ENCODE measurements at places on chromosomes 1 and 21.
A peak's percentile ranks its signal among the peaks of the same experiment; 100 is the strongest.

GRCh38 chr1:194300776-194301175 lies 1114.4 kb upstream of the B3GALT2 start:
- DNase-seq, result no peak

GRCh38 chr1:219189021-219189824 lies 15.5 kb downstream of the LYPLAL1 start:
- DNase-seq, result no peak

- DNase-seq, result no peak
These were observed 8.9 kb upstream of the FMO3 start for GRCh38 chr1:171081763-171082201.

DNA sequence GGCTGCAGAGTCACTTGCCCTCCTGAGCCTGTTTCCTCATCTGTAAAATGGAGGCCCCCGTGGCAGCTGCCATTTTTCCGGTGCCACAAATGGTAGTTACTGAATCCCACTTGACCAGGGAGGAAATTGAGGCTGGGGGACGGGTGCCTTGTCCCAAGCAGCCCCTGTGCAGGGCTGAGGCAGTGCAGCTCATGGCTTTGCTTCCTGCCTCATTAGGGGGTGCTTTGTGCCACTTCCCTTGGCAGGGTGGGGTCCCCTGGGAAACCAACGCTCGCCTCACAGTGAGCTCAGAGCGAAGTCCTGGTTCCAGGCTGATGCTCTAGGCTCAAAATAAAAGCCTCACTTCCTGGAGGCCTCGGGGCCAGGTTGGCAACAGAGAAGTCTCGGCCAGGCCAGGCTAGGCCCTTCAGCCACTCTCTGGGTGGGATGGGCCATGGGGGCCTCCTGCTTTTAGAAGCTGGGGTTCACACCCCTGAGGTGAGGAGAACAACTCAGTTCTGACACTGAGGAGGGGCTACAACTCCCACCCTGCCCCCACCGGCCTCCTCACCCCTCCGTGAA lies 6.8 kb downstream of the LAPTM5 start:
- DNase-seq, result no peak

GRCh38 chr1:89754518-89754917 lies 66.3 kb upstream of the LRRC8D start:
- no peak for DNase-seq

DNA sequence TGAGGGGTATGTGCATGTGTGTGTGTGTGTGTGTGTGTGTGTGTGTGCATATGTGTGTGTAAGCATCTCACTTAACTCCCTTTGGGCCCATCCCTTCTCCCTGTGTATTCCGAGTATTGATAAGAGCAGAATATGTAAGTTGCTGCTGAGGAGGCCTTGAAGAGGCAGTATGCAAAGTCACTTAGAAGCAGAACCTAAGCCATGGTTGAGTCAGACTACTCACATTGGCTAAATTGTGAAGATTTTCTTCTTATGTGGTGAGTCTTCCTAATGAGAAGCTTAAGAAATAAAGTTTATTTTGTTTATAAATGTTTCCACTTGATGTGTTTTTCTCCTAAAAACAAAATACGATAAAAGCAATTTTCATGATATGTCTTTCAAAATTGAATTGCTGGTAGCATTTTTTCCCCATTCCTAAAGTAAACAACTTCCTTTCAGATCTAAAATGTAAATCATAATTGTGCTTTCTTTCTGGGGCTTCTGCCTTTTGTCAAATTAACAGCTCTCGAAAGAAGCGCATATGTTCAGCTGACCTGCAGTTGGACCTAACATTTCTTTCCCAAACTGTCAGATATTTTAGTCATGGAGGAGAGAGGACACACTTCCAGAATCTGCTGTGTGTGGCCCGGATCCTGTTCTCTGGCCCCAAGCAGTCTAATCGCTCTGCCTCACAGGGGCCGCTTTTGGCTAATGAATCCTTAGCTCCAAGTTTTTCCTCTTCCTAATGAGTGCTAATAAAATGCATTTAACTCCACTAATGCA lies 284.0 kb downstream of the DUSP10 start:
- DNase-seq, result no peak

DNA sequence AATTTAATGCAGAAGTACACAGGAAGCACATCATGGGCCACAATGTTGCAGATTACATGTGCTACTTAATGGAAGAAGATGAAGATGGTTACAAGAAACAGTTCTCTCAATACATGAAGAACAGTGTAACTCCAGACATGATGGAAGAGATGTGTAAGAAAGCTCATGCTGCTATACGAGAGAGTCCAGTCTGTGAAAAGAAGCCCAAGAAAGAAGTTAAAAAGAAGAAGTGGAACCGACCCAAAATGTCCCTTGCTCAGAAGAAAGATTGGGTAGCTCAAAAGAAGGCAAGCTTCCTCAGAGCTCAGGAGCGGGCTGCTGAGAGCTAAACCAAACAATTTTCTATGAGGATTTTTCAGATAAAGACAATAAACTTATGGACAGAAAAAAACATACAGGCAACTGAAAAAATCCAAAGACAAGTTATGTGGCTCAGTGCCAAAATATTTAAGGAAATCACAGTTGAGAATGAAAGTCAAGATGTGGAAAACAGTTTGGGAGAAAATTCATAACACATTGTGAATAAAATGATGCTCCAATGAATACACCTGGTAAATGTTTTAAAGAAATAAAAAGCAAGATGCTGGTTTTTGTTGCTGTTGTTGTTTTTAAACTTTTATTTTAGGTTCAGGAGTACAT lies 2.8 kb upstream of the ZNF644 start:
- no peak for DNase-seq

DNA sequence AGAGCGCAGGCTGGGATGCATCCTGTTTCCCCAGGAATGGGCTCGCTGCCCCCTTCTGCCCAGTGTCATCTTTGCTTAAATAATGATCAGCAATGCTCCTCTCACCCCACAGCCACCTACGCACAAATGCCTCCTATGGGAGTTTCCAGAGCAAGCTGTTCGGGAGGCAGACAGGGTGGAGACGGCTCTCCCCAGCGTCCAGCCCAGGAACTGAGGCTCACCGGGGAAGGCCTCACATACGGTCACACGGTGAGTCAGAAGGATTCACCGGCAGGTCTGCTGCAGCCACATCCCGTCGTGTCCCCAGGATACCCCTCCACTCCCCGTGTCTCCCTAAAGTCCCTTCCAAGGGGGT lies 40.3 kb upstream of the RUNX3 start:
- DNase-seq, result peak; percentile 36

- DNase-seq, result no peak
These were observed 142.7 kb downstream of the SIPA1L2 start for GRCh38 chr1:232487236-232487635.

- peak; percentile 83 for DNase-seq
These were observed at the start of gene CATSPERE for GRCh38 chr1:244461245-244462071. TSS of gene CATSPERE (plus strand) at chr1:244461273. CDS start at chr1:244461430, 157 bp downstream.

DNA sequence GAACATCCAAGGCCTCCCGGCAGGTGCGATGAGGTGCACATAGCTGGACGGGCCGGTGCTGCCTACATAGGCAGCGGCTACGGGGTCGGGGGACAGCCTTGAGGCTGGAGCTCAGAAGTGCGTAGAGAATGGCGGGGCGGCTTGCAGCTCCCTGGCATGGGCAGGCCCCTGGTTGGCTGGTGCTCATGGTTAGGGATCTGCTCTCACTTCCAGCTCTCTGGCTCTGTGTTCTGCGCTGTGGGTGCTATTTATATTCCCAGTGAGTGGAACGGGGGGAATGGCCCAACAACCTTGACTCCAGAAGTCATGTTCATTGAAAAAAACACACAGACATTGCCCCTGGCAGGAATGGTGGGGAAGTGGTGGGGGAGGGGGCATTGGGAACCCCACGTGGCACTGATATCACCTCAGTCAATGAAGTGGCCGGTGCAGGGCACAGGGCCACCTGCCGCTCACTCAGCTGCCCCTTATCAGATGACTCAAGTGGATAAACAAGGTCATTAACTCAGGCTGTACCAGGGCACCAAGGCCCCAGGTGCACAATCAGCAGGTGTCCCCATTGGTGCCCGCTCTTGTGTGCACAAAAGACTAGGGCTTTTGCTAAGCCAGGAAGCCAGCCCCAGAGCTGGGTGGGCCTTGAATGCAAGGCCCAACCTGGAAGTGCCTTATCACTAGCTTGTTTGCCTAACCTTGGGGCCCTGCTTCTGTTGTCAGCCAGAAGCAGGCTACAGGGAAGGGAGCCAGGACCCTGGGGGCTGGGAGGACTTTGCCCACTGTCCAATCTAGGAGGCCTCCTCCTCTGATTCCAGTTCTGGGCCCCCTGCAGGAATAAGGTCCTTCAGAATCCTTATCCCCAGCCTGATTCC lies at the start of gene NR0B2:
Gene NR0B2 (minus strand): TSS at position 222 of the 866 bp plus-strand sequence. CDS start 35 bp downstream, at position 187.
- no peak for DNase-seq

GRCh38 chr1:86380257-86380861 lies 15.8 kb downstream of the ODF2L start:
- DNase-seq, result no peak

DNA sequence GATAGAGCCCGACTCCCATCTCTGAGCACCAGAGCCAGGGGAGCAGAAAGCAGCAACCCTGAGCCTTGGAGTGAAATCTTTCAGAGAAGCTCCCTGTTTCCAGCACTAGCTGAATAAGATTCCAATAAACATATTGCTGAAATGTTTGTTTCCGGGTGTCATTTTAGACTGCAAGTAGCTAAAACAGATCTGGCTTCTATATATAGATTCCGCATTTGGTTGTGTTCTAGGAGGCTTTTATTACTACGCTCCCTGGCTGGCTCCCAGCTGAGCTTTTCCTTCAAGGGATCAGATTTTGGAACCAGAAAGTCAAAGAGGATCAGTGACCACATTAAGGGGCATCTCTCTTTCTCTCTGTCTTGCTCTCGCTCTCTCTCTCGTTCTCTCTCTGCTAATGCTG lies 88.2 kb downstream of the PAPPA2 start:
- no peak for DNase-seq

GRCh38 chr1:39522661-39523567 lies 31.5 kb downstream of the BMP8A start:
- DNase-seq, result no peak

DNA sequence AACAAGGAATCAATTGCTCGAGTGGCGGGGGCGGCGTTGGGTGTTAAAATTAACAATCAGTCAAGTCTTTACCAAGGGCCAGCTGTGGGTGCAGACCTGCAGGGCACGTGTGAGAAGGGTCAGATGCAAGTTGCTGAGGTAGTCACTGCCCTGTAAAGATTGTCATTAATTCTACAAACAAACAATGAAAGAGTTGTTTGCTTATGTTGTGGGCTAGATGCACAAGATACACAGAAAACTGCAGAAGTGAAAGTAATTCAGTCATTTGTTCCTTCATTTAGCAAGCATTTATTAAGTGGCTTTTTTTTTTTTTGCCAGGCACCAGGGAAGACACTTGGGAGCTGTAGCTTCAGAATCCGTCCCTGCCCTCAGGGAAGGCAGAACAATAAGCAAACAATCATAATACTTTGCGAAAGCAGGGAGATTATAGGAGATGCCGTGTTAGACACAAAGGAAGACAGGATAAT lies 79.5 kb downstream of the NR5A2 start:
- DNase-seq, result no peak

DNA sequence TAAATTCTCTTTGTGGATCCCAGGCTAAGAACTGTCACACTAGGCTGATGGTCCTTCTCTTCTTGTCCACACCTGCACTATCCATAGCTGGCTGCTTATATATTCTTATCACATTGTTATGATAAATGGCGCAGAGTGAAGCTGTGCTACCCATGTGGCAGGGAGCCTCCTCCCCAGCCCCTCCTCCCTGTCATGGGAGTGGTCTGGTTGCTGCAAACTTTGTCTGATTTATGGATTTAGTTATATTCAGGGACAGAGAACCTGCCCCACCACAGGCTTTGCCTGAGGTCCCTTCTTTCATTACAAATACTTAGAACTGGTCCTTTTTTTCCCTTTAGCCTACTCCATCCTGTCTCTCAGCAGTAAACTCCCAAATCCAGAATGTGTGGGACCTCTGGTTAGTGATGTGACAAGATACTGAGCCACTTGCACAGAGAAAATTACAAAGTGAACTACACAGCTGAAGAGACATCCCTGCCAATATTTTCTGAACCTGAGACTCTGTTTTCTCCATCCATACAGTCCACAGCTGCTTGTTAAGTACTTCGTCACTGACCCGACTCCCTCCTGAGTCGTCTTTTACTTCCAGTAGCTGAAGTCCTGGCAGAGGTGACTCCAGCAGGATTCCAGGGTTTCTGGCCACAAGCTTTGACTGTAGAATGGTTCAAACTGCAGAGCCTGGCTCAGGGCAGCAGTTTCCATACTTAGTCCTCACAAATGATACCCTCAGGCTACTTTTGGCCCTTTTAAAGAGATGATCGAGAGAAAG lies 37.6 kb downstream of the PTGFRN start:
- no peak for DNase-seq

DNA sequence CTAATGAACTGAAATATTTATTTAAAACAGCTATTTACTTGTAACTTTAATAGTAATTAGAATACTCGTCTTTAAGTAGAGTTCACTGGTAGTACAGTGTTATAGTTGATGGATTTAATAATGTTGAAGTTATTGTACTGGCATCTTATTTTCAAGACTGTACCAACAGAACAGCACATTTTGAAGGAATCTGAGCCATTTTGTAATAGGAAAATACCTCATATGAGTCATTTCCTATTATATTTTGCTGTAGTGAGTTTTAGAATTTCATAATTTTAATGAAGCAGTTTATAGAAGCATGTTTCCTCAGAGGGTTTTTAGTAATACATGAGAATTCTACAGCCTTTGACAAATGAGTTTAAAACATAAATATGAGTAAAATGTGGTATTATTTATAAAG lies 258.3 kb downstream of the OLFM3 start:
- DNase-seq, result no peak

DNA sequence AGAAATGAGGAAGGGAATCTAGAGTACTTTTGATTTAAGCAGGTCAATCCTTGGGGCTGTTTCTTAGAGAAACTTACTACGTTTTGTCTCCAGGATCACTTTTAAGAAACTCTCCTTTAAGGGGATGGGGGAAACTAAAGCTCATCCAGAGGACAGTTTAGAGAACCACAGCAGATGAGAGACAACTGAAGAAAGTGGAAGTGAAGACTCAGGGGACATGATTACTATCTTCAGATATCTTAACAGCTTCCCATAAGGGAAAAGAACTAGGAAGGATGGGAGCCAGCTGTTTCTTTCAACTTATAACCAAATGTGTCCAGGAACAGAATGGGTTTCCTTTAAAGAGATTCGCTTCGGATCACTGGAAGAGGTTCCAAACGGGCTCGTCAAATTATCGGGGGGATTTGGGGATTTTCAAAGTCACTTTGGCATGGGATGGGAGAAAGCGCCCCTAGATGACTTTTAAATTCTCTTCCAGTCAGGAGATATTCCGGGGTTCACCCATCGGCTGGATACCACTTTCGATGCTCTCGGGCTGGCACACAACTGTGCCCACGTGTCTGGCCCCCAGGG lies 1.2 kb downstream of the SCMH1 start:
- no peak for DNase-seq

GRCh38 chr1:114386129-114387009 lies 124.6 kb downstream of the TRIM33 start:
- DNase-seq, result no peak

Measured in nephron progenitor cell (in vitro differentiated cells).